ENCODE measurements at places on chromosomes 16 and 17.
A peak's percentile ranks its signal among the peaks of the same experiment; 100 is the strongest.

- DNase-seq, result no peak
Measured at GRCh38 chr16:83819361-83819760, 11.6 kb downstream of the HSBP1 start.

DNA sequence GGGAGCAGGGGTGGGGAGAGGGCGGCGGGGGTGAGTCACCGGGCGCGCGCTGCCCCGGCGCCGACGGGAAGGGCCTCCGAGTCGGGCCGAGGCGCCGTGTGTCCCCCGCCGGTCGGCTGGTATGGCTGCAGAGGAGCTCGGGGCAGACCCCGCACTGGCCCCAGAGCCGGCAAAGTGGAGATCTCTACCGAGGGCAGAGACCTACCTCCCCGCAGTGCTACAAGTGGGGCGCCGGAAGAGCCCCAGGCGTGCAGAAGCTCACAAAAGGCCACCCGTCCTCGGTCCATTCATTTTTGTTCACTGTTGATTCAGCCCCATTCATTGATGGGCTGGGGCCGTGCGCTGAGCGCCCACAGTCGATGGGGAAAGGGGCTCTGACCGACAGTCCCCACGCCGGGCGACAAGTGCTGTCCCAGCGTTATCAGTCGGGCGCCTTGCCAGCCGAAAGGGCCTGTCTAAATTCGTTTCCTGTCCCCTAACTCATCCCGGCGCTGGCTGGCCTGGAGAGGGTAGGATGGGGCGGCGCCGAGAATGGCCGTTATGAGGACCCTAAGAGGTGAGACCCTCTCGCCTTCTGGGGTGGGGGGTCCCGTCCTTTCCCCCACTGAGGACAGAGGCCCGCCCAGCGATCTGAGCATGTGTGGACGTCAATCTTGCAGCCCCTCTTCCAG is 709 bp upstream of the ENO3 start:
- peak; percentile 38 for DNase-seq

GRCh38 chr17:73384926-73385325 is 73.1 kb upstream of the CDC42EP4 start:
- no peak for DNase-seq

DNA sequence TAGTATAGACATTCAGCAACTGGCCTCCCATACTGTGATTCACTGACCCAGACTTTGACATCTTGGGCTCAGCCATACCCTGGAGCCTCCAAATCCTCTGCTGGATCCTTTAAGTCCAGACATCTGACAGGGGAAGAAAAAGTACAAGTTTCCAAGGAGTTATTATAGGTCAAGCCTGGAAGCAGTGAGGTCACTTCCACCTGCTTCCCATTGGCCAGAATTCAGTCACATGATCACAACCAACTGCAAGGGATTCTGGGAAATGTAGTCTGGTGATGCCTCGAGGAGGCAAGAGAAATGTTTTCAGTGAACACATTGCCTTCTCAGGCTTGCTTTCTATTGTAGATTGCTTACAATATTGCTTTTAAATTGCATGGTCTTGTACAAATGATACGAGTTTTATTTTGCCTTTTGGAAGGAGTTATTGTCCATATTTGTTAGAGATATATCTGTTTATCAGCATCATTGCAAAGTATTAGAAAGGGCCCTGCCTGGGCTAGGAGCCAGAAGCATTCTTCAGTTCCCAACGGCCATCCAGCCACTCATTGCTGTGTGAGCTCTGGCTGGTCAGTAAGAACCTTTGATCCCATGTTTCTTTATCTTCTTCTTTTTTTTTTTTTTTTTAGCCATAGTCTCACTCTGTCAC is 696.9 kb downstream of the WWOX start:
- peak; percentile 69 for DNase-seq

GRCh38 chr16:57775661-57776469 is 26.4 kb downstream of the KIFC3 start:
- DNase-seq, result no peak

GRCh38 chr17:59829217-59830006 is 63.3 kb downstream of the TUBD1 start:
- DNase-seq, result peak; percentile 78

DNA sequence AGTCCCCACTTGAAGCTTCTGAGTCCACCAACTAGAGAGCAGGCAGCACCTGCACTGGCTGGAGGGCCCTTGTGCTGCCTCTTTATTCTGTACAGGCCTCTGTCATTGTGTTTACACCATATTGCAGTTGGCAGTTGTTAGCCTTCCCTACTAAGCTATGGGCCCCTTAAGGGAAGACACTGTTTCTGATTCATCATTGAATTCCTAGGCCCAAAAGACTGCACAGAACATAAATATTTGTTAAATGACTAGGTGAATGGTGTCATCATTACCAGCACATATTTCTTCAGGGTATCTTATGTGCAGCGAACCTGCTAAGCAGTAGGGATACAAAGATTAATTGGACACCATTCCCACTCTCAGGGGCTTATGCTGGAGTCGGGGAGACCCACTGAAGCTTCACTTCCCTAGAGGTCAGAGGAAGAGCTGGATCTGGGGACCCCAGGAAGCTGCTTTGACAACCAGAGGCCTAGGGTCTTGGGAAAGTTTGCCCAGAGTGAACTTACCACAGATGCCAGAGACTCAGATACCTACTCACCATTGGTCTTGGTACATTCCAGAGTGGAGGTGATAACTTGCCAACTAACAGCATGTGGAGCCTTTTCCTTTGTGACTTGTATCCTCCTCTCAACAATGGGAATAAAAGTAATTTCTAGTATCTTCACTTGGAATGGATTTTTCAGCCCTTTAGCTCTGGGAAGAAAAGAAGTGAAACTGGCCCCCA is 28.7 kb upstream of the DDX52 start:
- no peak for DNase-seq

DNA sequence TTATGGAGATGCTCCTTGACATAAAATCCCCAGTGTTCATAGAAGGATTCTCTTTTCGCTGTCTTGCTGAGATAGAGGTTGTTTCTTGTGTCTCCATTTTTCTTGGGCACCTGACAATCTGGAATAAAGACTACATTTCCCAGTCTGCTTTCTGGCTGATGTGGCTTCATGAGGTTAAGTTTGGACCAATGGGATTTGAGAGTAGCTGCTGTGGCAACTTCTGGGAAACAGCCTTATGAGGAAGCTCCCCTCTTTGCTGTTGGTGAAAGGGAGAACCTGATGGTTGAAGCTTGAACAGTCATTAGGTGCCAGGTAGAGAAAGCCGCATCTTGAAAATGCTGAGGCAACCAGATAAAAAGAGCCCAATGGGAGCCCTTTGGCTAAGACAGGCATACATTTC is 24.4 kb downstream of the HS3ST4 start:
- DNase-seq, result no peak

- no peak for DNase-seq
Measured at GRCh38 chr16:68093816-68094613, 8.8 kb downstream of the NFATC3 start.

GRCh38 chr17:79728169-79728907 is 2.4 kb upstream of the ENPP7 start:
- DNase-seq, result peak; percentile 89

- no peak for DNase-seq
Measured at GRCh38 chr16:85697431-85697830, 8.7 kb upstream of the GINS2 start.

DNA sequence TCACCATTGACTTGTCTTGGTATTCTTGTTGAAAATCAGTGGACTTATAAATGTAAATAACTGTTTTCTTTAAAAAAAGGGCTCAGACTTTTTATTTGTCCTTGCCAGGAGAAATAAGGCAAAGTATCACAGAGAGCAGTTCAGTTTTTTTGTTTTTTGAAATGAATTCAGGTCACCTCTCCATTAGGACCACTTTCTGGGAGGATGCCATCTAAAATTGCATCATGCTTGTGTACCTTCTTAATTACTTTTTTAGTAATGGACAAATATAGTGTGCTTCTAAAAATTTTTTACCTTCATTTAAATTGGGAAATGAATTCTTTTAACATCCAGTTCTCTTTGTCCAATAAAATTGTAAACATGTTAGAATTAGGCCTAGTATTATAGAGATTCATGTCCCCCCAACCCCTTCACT is 210.0 kb downstream of the BCAS3 start:
- DNase-seq, result no peak

DNA sequence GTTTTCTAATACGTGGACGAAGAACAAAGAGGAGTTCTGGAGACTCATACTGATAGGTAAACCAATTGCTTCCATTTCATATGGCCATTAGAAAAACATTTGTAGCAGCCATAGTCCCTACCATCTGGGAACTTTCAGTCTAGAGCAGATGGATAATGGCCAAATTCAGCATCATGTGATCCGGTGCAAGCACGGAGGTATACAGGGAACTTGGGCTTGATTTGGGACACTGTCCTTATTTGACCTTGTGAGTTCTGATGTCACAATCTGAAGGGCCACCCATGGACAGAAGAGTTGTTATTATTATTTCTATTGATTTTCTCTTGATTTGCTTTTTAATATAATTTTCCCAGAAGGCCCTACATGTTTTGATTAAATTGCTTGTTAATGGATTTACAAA is 154.6 kb upstream of the ZNF267 start:
- no peak for DNase-seq

GRCh38 chr17:74871356-74872076 is 1.3 kb downstream of the FDXR start:
- DNase-seq, result no peak

- DNase-seq, result no peak
Measured at GRCh38 chr17:72034000-72034399, 86.8 kb upstream of the SOX9 start.

- DNase-seq, result no peak
Measured at GRCh38 chr16:64784635-64785034, 337.2 kb downstream of the CDH11 start.

DNA sequence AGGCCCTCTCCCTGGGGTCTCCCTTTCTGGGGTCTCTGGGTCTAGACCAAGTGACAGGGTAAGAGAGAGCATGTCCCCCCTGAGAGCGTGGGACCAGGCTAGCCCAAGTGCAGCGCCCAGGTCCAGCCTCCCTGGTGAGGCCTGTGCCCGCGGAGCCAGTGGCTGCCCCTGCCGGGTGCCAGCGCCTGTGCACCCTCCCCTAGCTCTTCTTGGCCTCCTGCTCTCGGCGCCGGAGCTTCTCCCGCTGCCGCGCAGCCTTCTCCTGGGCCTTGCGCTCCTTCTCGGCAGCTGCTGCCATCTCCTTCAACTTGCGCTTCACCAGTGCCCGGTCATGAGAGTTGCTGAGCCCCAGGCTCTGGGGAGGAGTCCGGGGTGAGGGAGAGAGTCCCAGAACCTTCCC is 17.3 kb downstream of the SAMD14 start:
- DNase-seq, result no peak

- peak; percentile 85 for DNase-seq
Measured at GRCh38 chr17:63701868-63702720, 2.2 kb upstream of the LIMD2 start.

DNA sequence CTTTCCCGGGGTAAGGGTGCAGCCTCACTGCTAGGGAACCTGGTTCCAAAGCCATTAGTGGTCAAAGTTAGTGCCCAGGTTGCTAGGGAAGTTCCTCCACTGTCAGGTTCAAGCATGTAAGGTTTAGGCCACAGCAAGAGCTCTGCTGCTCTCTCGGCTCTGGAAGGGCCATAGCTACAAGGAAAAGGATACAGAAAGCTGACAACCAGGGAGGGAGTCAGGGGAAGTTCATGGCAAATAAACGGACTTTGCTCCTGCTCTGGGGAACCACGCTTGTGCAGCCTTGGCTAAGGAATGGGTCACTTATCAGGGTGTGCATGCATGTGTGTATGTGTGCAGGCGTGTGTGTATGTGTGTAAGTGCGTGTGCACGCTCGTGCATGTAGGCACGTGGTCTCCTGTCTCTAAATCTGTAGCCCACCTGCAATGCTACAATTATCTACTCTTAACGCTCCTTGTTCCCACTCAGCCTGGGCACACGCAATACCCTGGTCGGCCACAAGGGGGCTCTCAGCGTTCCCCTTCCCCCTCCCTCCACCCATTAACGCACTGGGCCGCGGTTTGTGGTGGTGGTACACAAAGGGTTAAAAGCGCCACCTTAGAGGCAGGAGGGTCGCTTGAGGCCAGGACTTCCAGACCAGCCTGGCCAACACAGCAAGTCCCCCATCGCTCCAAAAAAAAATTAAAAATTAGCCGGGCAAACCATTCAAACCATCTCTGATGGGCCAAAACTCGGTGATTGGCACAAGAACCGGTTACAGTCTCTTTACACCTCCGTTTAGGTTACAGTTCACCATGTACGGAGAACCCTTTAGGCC is 48.4 kb upstream of the KDM8 start:
- peak; percentile 43 for DNase-seq

DNA sequence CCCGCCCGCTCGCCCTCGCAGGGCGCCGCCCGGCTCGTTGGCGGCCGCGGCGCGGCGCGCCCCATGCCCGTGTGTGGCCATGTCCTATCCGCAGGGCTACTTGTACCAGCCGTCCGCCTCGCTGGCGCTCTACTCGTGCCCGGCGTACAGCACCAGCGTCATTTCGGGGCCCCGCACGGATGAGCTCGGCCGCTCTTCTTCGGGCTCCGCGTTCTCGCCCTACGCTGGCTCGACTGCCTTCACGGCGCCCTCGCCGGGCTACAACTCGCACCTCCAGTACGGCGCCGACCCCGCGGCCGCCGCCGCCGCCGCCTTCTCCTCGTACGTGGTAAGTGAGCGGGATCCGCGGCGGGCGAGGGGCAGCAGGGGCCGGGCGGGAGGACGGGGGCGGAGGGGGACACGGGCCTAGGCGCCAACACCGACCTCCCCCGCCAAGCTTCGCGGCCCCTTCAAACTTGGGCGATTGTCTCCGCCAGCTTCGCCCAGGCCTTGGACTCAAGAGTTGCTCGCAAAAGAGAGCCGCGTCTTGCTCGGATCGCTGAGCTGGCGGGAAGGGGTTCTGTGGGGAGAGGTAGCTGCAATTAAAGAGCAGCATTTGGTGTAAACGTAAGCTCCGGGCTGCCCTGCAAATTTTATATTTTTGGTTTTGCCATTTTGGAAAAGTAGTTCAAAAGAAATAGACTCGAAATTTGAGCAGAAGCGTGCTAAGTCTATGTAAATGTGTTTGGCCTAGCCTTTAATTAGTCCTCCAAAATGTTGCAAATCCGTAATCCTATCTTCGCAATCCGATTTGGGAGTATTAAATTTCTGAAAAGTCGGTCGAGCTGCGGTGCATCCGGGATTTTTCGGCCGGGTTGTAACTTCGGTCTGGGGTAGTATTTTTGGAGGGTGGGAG is 702 bp downstream of the IRX5 start:
- DNase-seq, result peak; percentile 11

DNA sequence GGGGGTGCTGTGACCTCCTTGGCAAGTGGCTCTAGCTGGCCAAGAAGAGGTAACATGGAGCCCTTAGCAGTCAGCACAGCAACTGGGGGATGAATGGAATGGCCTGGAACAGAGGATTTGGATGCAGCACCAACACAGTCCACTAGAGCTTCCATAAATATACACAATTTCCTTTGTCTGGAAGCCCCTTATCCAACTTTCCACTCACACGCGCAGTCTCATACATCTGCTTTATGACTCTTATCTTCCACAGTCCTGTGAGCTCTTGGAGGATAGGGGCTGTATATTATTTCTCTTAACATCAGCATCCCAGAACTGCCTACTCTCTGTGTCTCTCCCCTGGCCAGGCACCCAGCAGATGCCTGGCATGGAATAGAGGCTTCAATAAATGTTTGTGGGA is 235.6 kb upstream of the MAF start:
- no peak for DNase-seq

- DNase-seq, result no peak
Measured at GRCh38 chr17:43542859-43543258, 3.3 kb downstream of the ETV4 start.
